ENCODE measurements at places on chromosomes 5 and 9.

- DNase-seq = no peak
These were observed 233.3 kb upstream of the DAP start for GRCh38 chr5:10994091-10994986.

DNA sequence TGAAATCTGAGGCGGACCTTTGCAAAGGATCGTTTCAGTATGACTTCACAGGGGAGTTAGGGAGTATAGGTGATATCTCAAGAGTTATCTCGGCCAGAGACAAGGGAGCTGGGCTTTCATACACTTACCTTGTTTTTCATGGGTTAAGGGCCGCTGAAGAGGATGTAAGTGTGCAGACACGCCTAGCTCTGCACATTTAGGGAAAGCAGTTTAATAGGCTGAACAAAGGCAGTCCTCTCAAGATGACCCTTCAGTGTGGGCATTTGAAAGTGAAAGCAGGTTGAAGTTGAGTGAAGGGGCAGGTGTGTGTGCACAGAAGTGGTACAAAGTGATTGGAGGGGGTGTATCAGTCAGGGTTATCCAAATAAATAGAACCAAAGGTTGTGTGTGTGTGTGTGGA, 33.1 kb upstream of the PRXL2C start:
- no peak for DNase-seq

GRCh38 chr9:129026442-129027223, 1.5 kb downstream of the SH3GLB2 start:
- no peak for DNase-seq

GRCh38 chr9:4762886-4763541, 22.0 kb upstream of the AK3 start:
- DNase-seq = no peak

DNA sequence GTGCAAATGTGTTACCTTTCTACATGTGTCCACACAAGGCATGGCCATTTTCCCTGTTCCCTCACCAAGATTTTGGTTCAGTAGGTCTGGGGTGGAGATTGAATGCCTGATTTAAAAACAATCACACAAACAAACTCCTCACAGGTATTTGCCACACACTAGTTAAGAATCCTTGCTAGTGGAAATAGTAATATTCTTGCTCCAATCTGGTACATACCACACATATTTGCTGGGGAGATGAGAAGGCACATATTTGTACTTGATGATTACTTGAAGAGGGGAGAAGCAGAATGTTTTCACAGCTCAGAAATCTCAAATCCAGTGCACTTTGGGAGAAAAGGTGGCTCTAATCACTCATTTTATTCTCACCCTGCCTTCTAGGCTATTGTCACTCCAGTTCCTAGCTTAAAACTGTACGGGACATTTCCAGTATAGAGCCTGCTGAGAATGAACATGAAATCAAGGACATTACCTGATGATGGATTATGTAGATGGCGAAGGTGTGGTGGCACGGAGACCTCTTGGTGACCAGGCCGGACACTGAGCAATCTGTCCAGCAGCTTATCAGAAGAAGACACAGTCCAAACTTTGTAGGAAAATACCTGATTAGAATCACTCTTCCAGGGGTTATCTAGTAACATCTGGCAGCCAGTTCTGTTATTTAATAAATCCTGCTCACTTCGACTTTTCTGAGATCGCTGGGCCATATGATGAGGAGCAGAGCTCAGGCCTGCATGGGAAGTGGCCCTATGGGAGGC, 116.1 kb upstream of the IL6ST start:
- no peak for DNase-seq

DNA sequence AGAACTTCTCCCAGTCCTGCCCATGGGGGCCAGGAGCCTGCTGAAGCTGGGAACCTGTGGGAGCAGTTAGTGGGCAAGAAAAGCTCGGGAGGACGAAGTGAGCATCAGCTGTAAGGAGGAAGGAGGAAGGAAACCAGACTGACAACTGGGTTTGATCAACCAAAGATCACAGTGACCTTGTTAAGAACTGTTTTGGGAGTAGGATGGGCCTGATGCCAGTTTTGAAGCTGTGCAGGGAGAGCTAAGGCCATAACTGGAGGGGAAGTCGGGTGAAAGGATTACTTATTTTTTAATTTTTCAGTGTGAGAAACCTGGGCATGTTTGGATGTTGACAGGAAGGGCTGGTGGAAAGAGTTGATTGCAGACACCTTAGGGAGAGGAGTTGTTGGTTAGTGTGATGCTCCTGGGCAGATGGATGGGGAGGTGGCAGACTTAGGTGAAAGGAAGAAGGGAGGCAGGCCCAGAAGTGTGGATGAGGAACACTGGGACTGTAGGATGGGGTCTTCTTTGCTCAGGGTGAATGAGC, 58.3 kb upstream of the KLF4 start:
- no peak for DNase-seq

- DNase-seq = no peak
These were observed 34.0 kb upstream of the NCS1 start for GRCh38 chr9:130138171-130138653.

GRCh38 chr5:139897342-139897741, 101.7 kb downstream of the PSD2 start:
- no peak for DNase-seq

DNA sequence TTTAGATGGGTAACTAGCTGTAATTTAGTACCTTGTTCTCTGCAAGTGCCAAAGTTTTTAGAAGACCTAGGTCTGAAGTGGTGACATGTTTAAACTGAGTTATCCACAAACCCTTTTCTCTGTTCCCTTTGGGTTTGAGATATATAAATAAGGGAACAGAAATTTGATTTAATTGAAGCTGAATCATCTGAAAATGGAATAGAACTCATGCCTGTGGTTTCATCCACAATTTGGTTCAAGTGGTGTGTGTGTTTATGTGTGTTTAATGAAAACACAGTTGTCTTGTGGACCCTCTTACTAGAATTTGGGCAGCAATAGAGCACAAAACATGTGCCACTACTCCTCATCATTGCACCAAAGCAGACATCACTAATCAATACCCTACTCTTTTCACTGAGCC, 216.9 kb downstream of the GLIS3 start:
- DNase-seq = no peak

- DNase-seq = no peak
These were observed 1175.2 kb downstream of the PTPRD start for GRCh38 chr9:9437641-9438040.

- no peak for DNase-seq
These were observed 148.5 kb downstream of the SGCD start for GRCh38 chr5:156475182-156476157.

GRCh38 chr9:134358662-134359319, 32.5 kb downstream of the RXRA start:
- no peak for DNase-seq

- DNase-seq = no peak
These were observed 31.5 kb downstream of the DDX31 start for GRCh38 chr9:132638240-132638639.

DNA sequence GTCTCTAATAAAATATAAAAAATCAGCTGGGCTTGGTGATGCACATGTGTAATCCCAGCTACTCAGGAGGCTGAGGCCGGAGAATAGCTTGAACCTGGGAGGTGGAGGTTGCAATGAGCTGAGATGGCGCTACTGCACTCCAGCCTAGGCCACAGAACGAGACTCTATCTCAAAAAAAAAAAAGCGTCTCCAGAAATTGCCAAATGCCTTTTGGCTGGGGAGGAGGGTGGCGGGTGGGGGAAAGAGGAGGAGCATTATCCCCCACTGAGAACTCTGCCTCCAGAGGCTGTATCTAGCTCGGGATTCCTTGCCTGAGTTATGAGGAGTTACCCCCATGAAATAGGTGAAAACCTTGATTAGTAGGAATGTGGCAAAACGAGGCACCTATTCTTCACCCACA, 4.8 kb downstream of the ROPN1L start:
- no peak for DNase-seq

GRCh38 chr5:129905473-129906176, 1.4 kb downstream of the CHSY3 start:
- no peak for DNase-seq

DNA sequence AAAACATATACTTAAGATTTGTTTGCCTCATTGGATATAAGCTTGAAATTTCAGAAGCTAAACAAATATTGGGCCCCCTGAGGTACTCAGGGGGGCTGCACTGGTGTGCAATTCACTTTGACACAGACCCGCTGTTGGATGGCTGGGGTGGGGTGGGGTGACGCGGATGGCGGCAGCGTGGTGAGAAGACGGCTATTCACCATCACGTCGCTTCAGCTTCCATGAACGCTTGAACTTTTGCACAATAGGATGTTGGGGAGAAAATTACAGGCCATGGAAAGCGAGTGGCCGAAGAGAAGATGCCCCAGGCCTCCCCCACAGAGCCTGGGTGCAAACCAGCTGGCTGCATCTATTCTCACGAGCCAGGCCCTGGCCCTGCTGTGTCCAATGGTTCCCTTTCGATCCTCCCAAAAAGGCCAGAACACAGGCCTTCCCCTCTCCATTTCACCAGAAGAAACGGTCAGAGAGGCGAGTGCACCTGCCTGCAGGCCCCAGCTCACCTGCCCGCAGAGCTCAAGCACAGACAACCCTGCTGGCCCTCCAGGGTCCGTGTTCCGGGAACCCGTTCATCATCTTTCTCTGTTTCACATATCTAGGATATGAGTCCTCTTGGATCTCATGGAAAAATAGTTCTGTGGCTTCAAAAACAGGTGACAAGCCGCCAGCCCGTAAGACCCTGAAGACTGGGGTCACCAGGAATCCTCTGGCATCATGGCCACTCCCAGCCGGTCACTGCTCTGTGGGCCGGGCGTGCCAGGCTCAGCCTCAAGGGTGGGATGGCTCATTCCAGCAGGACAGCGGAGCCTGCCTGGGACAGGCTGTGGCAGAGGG, 46.8 kb upstream of the SARDH start:
- DNase-seq = no peak

Measured in activated CD8-positive, alpha-beta memory T cell treated with anti-CD3 and anti-CD28 coated beads for 1 hour (primary cell).